ENCODE measurements at places on chromosomes 11 and 22. TPM values are rescaled to one million over a fixed set of nuclear protein-coding genes. Genes with fewer than 3 reads are reported as not detected.
A peak's percentile ranks its signal among the peaks of the same experiment; 100 is the strongest.

Gene DDX25
- total RNA-seq = not detected

- peak; percentile 11 for DNase-seq
Measured at GRCh38 chr22:19429950-19430889, 1.3 kb downstream of the HIRA start.

Gene RFPL1
- not detected for total RNA-seq

GRCh38 chr22:48748860-48749554 lies 1078.7 kb downstream of the BRD1 start:
- no peak for DNase-seq

- no peak for DNase-seq
Measured at GRCh38 chr11:74320538-74320937, 9.1 kb upstream of the P4HA3 start.

GRCh38 chr11:27397624-27398399 lies 34.8 kb upstream of the CCDC34 start:
- DNase-seq = no peak

Gene SLC25A18
- not detected for total RNA-seq

DNA sequence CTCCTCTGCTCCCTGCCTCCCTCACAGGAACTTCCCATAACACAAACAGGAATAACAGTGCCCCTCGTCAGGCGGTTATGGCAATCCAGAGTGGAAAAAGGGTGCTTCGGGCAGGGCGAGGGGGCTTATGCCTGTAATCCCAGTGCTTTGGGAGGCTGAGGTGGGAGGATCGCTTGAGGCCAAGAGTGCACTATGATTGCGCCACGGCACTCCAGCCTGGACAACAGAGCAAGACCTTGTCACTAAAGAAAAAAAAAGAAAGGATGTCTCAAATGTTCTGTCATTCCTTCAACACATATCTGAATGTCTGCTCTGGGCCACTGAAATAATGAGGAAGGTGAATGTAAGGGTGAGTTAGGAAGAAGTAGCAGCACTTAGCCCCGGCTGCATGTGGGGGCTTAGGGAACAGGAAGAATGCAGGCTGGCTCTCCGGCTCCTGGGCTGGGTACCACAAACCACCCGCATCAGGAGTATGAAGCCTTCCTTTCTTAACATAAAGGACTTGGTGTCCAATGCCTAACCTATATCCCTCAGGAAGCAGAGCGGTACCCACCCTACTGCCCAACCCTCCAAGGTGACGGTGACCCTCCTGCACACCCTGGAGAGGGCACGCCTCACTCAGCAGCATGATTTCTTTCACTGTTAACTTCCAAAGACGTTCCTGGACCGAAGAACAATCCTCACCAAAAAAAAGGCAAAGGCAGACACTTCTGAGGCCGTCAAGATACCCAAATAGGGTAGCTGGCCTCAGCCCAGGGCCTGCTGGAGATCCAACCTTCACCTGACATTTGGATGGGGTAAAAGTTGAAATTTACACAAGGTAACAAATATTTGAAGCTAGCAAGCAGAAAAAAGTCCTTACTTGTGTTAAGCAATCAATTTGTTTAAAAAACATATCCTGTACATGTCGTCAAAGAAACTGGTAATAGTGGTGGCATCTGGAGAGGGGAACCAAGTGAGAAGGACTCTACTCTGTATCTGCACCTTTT lies 3.8 kb downstream of the CPT1A start:
- no peak for DNase-seq

DNA sequence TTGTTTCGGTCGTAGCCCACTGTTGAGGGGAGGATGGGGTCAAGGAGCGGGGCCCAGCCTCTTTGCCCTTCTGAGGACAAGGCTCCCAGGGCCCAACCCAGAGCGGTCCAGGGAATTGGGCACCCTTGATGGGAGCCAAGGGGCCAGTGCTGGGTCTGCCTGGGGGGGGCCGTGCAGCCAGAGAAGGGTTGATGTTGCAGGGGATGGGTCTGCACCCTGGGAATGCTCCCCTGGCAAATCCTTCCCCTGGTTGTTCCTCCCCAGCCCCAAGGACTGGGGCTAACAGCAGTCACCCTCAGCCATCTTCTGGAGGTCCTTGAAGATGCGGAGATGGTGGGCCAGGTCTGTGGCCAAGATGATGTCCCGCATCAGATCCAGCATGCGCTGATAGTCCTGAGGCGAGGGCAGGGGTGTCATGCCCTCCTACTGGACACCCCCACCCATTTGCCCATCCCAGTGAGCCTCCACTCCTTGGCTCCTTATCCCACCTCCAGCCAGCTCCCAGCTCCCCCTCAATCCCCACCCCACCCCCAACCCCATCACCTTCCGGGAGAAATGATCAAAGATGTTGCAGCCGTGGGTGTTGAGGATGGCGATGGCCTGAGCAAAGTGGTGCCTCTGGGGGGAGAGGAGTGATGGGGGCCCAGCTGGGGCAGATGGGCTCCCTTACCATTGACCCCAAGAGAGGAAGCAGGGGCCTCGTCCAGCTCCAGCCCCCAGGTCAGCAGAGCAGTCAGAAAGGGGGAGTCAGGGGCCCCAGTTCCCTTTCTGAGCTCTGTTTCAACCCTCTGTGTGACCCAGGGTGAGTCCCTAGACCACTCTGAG lies 95.0 kb downstream of the PDE2A start:
- DNase-seq = no peak

DNA sequence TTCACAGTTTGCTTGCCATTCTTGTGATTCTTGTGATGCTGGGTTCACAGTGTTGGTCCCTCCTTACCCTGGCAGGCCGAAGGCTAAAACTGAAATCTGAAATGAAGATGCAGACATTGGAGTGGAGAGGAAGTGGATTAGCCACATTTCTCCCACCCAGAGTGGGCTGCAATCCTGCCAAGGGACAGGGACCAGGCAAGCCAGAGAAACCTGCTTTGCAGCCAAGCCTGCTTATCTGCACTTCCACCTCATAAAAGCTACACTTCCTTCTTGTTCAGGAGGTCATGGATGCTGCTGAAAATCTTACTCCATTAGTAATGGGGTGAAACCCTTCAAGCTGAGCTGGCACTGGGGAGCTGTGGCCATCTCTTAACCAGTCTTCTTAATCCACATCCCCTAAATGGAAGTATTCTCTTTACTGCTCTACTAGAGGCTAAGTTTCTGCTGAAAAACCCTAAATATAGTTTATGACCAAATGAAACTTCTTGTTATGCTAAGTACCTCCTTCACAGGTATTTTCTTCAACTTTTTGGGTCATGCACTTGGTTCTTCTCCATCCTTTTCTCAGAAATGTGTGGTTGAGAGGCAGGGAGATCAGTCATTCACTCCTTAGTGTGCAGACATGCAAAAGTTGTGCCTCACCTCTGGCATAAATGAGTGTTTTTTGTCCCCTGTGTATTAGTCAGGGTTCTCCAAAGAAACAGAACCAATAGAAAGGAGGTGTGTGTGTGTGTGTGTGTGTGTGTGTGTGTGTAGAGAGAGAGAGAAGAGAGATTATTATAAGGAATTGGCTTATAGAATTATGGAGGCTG lies 133.9 kb upstream of the BMAL1 start:
- DNase-seq = no peak

Gene TSPAN32
- total RNA-seq = 13.3 TPM

DNA sequence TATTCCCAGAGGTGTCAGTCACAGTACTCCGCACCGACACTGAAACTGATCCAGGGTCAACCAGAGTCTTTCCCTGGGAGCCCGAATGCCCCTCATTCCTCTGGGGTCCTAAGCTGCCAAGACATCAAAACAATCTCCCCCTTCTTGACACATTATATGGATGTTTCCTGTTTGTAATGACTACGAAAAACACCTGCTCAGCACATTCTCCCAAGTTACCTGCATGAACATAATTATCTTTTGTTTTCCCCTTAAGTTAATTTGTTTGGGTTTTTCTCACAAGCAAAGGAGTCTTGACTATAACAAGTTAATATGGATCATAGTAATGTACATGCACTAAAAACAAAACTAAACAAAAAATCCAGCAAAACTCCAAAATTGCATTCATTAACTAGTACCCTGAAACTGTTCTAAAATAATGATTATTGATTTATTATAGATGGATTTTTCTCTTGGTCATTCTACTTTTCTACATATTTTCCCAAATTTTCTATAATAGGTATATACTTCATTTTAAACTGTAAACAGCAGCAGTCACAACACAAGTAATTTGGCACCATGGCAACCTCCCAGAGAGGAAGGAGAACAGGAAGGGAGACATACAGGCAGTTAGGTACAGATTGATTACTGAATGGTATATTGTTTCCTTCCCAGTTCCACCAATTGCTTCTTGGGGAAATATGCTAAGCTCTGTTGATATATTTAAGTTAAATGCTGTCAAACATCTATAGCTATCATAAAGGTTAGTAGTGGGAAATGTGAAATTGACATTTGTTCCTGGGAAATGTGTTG lies 631.5 kb downstream of the METTL15 start:
- no peak for DNase-seq

Gene GALNT18
- total RNA-seq = 5.7 TPM

Gene RFPL3
- not detected for total RNA-seq

Gene DTX4
- total RNA-seq = 0.21 TPM

Gene OR6T1
- total RNA-seq = not detected

Gene SPI1
- total RNA-seq = 0.10 TPM

GRCh38 chr11:99822846-99823565 lies 802.3 kb downstream of the CNTN5 start:
- peak; percentile 3 for DNase-seq

- no peak for DNase-seq
Measured at GRCh38 chr11:269146-269890, 8.9 kb upstream of the NLRP6 start.

GRCh38 chr22:46766611-46767010 lies 4.2 kb downstream of the TBC1D22A start:
- DNase-seq = no peak

DNA sequence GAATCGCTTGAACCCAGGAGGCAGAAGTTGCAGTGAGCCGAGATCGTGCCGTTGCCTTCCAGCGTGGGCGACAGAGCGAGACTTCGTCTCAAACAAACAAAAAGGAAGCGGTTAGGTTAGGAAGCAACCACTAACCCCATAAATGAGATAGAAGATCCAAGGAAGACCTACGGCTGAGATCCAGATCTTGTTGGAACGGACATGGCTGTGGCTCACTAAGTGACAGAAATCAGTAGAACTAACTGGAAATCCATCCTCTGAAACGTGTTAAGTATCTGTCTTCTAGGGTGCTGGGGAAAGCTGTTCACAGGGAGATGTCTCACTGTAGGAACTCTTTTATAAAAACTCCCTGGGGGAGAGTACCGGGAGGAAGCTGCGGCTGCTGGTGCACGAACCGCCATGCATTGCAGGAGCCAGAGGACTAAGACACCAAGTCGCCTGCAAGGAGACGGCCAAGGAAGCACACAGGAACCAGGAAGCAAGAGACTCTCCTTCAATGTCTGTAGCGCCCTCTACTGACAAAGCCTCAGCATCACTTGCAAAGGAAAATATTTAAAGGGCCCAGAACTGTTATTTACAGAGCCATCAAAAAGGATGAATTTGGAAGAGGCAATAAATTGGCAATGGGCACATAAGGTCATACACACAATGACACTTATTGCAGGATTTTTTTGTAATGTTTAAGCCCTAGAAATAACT lies 16.9 kb upstream of the SPTY2D1 start:
- no peak for DNase-seq

Gene MYO7A
- total RNA-seq = 0.05 TPM

GRCh38 chr11:115893461-115894099 lies 389.4 kb upstream of the CADM1 start:
- no peak for DNase-seq

Gene C11orf16
- not detected for total RNA-seq

DNA sequence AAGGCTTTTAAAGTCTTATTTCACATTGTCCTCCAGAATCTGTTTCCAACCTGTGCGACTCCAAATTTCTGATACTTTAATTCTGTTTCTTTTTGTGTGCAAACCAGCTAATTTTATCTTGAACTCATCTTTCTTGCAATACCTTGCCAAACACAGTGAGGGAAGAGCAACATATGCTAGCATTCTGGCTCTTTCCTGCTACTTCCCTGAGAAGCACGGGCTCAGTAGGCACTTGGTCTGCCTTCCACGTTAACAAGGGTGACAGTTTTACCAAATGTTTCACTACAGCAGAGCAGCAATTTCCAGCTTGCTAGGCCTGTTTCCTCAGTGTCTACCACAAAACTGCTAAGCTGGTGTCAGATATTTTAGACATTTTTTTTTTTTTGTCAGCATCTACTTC lies 405.8 kb downstream of the NTM start:
- DNase-seq = no peak

- DNase-seq = peak; percentile 96
Measured at GRCh38 chr11:66694732-66695207, 17.1 kb upstream of the RBM4B start.

GRCh38 chr11:67673902-67674301 lies 521 bp downstream of the ALDH3B2 start:
- DNase-seq = no peak

GRCh38 chr11:12808519-12808918 lies 134.3 kb downstream of the TEAD1 start:
- DNase-seq = peak; percentile 69

GRCh38 chr11:47856186-47856585 lies 8.0 kb upstream of the NUP160 start:
- DNase-seq = peak; percentile 48

DNA sequence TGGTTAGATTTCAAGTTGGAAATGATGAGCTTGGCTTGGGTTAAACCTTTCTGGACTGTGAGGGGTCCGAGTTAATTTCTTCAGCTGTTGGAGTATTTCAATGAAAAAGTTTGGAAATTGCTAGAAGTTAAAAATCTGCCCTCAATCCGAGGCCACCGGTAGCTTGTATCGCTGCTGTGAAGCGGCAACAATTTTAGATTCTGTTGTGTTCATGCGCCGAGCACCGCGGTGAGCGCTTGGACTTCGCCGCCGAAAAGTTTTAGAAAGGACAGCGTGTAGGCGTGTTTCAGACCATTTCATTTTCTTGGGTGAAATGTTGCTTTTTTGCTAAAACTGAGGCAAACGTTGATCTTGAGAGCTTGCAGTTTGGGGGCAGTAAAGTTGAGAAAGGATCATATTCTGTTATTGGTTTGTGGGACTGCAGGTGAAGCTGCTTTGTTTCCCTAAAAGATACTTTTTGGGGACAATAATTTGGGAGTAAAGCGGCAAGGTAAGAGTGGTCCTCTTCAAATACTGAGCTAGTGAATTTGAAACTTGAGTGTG lies 928 bp downstream of the FBXO7 start:
- no peak for DNase-seq

GRCh38 chr22:50693462-50693861 lies 20.8 kb downstream of the SHANK3 start:
- no peak for DNase-seq

- no peak for DNase-seq
Measured at GRCh38 chr11:83601201-83601913, 315.2 kb upstream of the CCDC90B start.

DNA sequence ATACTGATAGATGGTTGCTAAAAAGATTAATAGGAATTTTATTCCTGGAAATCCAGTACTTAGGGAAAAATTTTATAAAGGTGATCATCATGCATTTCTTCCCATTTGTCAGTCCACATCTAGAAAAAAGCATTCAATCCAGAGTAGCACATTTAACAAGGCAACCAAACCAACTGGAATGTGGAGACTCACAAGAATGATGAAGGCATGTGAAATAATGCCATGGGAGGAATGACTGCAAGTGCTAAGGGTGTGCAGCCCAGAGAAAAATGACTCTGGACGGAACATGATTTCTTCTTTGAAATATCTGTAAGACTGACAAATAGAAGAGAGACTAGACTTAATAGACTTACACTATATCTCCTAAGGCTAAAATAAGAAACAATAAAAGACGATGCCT lies 33.8 kb downstream of the BLID start:
- no peak for DNase-seq

- DNase-seq = no peak
Measured at GRCh38 chr11:95461858-95462257, 230.9 kb upstream of the SESN3 start.

All from A172 (cell line).